ENCODE measurements at places on chromosomes 7 and 10.

DNA sequence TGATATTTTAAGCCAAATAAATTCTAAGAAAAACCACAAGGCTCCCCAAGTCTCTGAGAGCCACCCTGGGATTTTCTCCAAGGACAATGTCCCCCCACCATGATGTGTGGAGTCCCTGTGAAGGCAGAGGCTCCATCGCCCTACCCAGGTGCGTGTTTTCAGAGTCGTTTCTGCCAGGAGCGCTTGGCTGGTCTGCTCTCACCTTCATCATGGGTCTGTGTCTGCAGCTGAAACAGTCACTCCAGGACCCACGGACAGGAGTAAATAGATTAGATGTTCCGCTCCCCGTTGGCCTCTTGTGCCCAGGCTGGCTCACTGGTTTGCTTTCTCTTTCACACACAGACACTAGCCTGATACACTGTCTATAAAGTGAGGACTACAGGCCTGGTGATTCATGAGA is 217.5 kb downstream of the SFMBT2 start:
- DNase-seq = no peak

DNA sequence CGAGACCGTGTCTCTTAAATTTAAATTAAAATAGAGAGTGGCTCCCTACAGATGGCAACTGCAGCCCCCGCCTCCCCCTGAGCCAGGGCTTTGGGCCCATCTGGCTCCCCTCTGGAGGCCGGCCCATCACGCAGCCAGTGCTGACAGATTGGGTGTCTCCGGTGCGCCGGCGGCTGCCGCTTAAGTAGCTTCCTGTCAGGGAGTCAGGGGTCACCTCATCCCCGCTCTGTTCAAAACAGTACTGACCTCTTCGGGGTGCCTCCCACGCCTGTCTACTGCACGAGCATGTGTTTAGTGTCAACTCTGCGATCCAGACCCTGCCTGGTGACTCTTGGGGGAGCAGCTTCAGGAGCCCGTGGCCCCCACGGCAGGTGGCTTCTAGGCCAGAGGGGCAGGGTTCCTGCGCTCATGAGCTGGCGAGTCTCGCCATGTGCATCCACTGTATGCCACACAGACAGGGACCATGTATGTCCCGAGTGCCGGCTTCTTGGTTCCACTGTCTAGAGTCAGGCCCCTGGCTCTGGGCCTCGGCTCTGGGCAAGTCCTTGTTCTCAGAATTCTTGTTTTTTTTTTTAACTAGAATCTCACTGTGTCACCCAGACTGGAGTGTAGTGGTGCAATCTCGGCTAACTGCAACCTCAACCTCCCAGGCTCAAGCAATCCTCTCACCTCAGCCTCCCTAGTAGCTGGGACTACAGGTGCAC is 36.1 kb downstream of the KCTD7 start:
- DNase-seq = no peak

DNA sequence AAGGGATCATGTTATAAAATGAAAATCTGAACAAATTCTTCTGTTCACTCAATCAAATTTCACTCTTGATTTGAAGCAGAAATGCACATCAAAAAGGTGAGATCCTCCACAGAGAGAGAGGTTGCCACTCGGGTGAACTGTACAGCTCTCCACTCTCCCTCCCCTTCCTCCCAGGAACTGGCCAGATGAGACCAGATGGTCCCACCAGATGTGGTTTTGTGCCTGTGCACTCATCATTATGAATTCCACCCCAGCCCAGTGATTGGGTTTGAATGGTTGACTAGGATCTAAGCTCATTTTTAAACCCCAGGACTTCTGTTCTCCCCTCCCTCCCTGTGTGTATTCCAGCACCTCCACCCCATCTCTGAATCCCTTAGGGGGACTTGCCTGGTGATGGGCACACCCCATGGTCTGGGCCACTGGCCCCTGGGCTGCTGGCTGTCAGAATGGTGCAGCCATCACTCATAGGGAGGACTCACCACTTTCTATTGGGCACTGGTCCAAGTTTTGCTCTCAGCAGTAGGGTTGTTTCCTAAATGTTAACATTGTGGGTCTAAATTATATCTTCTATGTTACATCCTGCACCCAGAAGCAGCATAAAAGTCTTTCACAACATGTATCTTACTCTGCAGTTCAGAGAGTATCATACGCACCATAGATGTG is 393.1 kb downstream of the TNS3 start:
- no peak for DNase-seq

DNA sequence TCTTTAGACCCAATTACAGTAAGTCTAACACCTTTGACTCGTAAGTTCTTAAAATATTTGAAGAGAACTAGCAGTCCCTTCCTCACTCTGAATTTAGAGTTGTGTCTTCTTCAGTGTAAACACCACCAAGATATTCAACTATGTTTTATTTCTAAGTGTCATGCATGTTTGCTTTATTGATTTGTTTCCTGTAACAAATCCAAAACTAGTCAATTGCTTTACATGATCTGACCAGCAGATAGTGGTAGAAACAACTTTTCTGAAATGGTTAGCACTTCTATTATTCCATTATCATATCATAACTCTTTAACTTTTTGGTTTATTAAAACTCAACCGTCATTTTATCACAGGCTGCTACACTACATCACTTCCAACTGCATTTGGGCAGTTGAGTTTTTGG is 90.1 kb downstream of the INHBA start:
- DNase-seq = no peak

DNA sequence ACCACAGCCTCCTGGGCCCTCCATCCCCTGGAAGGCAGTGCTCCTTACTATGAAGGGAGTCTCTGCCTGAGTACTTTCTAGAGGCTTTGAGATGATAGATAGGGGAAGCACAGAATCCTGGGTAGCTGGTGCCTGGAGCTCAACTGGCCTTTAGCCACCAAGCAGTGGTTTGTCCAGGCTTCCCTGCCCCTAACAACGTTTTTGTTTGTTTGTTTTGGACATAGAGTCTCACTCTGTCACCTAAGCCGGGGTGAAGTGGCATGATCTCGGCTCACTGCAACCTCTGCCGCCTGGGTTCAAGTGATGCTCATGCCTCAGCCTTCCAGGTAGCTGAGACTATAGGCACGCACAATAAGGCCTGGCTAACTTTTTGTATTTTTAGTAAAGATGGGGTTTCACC is 289.4 kb downstream of the PLXNA4 start:
- DNase-seq = no peak

- no peak for DNase-seq
These were observed 199.0 kb downstream of the EBF3 start for GRCh38 chr10:129764901-129765663.

DNA sequence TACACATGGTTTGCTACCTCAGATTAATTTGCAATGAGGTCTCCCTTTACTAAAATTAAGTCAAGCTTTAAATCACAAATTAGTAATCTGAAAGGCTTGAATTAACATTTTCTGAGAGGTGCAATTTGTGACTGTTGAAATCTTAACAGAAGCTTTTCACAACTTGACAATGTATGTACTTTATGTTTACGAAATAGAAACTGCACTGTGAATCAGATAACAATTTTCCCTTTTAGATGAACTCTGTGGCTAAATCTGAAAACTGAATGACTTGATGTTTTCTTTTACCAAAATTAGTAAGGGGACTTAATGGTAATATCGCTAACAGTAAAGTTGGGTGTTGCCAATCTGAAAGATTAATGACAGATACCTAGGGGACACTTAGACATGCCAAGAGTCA is 197.6 kb downstream of the RAPGEF5 start:
- DNase-seq = no peak

GRCh38 chr10:68697106-68697505 is 23.9 kb upstream of the CCAR1 start:
- DNase-seq = no peak

GRCh38 chr10:7756360-7756992 is 31.3 kb downstream of the KIN start:
- DNase-seq = no peak

DNA sequence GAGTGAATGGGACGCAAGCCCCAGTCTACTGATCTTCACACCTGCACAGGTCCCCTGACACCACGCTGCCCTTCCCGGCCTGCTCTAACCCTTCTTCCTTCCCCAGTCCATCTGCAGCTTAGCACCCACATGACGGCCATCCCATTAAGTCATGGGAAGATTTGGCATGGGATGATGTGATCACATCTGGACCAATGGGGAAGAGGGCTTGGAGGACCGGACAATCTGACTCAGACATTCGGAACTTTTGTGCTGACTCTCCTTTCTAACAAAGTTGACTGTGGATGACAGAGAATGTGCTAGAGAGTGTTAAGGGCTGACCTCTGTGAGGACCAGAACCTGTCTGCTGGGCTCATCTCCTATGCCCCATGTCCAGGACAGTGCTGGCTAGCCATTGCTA is 15.6 kb downstream of the CXCL12 start:
- DNase-seq = no peak

GRCh38 chr10:43479275-43479674 is 42.4 kb downstream of the ZNF487 start:
- no peak for DNase-seq

GRCh38 chr7:30510124-30511075 is 5.8 kb upstream of the GGCT start:
- DNase-seq = no peak

- no peak for DNase-seq
These were observed 20.7 kb downstream of the GTF2IRD1 start for GRCh38 chr7:74474271-74474865.

GRCh38 chr7:451255-452225 is 68.1 kb downstream of the PDGFA start:
- no peak for DNase-seq

All from NK-92 treated with Interleukin-12 subunit alpha and Interleukin-12 subunit beta, amount 100 ng/mL, for 24 hours (cell line).